ENCODE measurements at places on chromosomes 12 and 14.
A peak's percentile ranks its signal among the peaks of the same experiment; 100 is the strongest.

DNA sequence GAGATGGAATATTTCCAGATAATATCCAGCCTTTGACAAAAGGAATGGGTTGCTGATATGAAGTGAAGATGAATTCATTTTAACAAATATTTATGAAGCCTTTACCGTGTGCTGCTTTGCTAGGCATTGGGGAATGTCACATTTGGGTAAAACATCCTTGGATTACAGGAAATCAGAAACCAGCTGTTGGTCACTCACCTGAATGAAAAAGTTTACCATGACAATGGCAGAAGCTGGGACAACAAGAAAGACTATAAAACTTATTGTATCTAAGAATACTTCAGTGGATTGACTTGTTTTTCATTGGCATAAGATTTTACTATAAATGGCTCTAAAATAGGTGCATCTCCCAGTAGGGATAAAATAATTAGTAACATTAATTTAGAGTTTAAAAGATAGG lies 19.7 kb downstream of the PPP4R4 start:
- DNase-seq = no peak

DNA sequence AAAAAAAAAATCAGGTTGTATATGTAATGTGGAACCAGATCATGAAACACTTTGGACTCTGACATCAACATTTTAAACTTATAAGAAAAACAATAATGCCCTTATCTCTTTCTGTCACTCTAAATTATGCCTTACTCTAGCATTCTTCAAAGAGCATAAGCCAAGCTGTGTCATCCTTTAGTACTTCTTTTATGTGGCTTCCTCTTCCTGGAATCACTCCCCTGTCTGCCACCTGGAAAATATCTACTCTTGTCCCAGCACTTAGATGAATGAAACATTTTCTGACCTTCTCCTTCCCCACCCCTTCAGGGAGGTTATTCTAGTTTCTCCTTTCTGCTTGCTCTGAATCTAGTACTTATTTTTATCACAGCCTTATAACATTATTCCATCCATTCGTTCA lies 101.2 kb downstream of the CNTN1 start:
- DNase-seq = no peak

- DNase-seq = no peak
Measured at GRCh38 chr12:122420471-122421162, 1.9 kb downstream of the CLIP1 start.

DNA sequence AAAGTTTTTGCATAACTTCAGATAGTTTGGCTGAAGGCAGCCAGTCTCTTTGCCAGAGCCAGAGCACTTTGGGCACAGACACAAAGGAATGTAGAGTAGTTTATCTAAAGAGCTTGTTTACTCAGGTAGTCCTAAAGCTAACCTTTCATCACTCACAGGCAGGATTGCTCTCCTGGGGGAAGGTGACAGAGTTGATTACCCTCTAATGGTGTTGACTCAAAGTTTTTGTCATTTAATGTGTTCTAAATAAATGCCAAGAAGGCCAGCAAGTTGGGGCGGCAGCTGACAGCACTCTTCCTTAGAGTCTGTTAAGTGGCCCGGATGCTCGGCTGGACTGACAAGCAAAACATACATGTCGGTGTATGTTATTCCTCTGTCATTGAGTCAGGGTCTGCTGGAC lies 9.3 kb upstream of the TAS2R46 start:
- DNase-seq = no peak

- no peak for DNase-seq
Measured at GRCh38 chr14:89576960-89577359, 159.9 kb upstream of the FOXN3 start.

DNA sequence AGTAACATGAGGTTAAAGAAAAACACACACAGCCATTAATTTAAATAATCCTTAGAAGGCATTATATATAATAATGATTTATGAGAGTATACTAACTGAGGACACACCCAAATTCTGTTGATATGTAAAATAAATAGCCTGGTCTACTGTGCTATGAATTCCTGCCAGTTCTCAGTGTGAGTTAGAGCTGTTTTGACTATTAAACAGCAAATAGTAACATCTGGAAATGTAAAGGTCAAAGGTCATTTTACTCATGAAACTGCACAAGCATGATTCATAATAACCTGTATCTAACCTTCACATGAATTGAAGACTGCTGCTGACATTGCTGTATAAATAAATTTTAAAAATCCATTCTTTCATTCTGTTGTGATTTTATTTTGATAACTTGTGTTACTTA lies 966.7 kb downstream of the SLC6A15 start:
- DNase-seq = no peak

- DNase-seq = no peak
Measured at GRCh38 chr12:9066183-9066623, 49.5 kb downstream of the A2M start.

DNA sequence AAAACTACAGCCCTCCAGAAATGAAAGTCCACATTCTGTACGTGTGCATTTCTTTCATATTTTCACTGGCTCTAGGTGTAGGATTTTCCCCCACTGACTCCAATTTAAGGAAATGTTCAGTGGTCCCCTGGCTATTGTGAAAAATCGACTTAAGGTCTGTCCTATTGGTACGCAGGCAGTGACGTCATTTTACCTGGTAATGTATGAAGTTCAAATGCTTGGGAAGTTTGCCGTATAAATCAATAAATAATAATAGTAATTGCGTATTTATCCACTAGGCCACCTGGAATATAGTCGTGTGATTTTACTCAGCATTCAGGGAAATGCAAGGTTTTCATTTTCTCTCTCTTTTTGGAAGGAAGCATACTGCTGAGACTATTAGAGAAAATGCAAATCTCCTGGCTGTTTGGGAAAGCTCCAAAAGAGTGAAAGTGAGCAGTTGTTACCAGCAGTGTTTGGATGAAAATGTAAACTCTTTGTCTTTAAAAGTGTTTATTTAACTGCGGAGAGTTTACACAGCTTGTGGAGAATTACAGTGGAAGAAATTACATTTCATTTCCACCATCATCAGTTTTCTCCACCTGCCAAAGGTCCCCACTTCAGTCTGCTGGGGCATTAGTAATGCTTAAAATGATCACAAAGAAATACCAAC lies 107.0 kb downstream of the EXOC5 start:
- DNase-seq = no peak

- no peak for DNase-seq
Measured at GRCh38 chr14:58082011-58082410, 70.0 kb downstream of the ARMH4 start.

DNA sequence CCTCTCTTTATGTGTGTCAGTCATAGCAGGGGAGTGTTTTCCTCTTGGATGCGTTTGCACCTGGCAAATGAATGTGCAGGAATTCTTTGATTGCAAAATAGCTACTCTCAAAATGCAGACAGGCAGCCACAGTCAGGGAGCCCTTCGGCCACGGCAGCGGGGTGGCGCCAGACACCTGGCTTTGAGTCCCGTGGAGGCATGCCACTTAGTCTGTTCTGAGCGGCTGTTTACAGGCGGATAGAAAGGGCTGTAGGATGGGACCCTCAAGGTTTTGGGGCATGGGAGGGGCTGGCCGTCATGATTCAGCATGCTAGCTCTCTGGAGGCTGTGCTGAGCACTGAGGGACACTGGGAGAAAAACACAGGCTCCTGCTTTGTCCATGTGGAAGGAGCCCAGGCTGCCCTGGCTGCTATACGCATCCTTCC lies 117.1 kb downstream of the SLC25A47 start:
- peak; percentile 67 for DNase-seq

DNA sequence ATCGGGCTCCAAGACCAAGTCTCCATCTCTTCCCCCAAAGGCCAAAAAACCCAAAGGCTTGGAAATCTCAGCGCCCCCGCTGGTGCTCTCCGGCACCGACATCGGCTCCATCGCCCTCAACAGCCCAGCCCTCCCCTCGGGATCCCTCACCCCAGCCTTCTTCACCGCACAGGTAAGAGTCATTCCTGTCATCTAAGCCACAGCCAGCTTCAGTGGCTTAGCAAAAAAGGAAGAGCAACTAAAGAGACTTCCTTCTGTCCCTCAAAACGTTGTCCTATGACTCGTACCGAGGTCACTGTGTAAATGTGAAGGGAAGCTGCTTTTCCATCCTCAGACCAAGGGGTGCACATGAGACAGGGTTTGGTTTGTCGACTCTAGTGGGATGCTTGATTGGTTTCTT lies 53.4 kb downstream of the ELK3 start:
- peak; percentile 23 for DNase-seq

DNA sequence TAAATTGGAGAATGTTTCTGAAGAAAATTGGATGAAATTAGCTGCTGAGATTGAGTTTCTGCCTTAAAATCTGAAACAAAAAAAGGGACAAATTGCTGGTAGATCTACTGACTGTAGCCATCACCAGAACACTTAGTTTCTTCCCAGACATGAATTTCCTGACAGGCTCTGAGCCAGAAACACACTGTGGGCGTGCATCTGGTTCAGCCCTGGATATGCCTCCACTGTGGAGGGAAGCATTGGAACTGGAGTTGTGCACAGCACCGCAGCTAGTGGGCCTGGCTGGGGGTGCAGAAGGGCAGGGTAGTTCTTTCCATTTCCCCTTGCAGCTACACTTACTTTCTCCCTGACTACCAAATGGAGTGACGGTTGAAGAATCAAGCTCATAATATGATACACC lies 31.2 kb downstream of the CREBL2 start:
- DNase-seq = no peak

GRCh38 chr12:25960143-25960542 lies 1.7 kb downstream of the RASSF8 start:
- no peak for DNase-seq

- no peak for DNase-seq
Measured at GRCh38 chr12:113418213-113418879, 3.8 kb upstream of the SDSL start.

GRCh38 chr14:22737052-22737451 lies 29.4 kb upstream of the OXA1L start:
- DNase-seq = no peak

GRCh38 chr14:95597784-95598211 lies 62.9 kb downstream of the GLRX5 start:
- peak; percentile 63 for DNase-seq

GRCh38 chr12:112808156-112808555 lies 16.6 kb downstream of the RPH3A start:
- DNase-seq = no peak

DNA sequence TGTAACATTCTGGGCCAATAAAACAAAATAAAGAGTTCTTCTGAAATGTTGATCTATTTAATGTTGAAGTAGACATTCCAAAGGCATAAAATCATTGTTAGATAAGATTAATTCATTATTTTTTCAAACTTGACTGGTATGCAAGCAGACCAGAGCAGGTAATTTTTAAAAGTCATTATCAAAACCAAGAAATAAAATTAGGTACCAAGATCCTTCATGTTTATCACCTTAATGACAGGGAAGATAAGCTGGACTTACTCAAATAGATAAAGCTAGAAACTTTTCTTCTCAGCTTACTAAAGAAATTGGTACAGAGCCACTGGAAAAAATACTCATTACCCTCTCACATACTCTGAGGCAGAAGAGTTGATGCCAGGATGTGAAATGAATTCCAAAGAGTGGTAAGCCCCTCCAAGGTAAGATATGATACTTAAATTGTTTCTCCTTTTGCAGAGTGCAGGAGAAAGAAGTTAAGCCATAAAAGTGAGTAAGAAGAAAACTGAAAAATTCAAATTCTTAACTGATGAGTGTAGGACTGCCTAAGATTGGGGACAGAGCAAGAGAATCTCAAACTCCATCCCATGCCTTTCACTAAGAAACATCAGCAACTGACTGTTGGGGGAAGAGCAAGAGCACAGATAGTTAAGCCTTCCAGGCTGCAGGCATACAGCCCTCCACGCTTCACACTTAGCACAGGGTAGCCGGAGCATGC lies 111.9 kb downstream of the SLC41A2 start:
- DNase-seq = no peak

DNA sequence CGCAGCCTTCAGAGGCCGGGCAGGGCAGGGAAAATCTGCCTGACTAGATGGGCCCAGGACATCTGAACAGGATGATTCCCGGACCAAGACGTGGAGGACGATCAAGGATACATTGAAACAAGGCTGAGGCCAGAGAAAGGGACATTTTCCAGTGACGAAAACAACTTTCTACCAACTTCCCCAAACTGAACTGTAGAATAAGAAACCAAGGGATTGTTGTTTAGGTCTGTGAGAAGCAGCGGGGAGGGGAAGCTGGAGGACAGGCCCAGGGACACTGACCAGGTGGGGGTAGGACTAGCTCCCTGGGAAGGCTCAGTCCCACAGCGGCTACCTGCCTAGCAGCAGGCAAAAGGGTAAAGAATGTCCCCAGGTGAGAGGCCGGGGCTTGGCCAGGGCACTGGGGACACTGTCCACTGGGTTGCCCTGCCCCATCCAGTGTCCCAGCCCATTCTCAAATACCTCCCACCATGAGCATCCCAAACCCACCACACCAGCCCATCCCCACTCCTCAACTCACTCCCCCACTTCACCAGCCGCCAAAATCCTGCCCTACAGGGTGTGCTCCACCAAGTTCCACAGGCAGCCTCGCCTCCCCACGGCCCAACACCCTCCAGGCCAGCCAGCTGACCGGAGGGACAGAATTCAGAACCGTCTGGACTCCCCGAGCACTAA lies 995 bp downstream of the TNFRSF1A start:
- no peak for DNase-seq

DNA sequence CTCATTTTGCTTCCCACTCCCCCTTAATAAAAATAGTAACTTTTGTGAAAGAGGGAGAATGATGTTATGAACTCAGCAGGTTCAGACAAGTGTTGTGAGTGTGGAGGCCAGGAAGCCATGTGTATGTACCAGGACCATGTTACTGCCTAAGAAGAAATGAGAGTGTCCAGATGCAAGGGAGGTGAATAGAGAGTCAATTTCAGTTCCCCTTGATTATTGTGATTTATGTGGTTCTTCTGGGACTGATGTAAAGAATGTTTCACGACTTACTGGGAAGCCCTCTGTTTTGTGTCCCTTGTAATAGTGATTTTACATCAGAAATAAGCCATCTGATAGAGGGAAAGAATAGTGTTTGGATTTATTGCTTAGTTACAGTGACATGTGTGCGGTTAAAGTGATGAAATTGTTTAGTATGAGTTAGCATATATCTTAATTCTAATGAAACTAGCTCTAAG lies 32.5 kb downstream of the FBXO34 start:
- DNase-seq = no peak

GRCh38 chr12:113826805-113827538 lies 139.2 kb downstream of the RBM19 start:
- DNase-seq = no peak

DNA sequence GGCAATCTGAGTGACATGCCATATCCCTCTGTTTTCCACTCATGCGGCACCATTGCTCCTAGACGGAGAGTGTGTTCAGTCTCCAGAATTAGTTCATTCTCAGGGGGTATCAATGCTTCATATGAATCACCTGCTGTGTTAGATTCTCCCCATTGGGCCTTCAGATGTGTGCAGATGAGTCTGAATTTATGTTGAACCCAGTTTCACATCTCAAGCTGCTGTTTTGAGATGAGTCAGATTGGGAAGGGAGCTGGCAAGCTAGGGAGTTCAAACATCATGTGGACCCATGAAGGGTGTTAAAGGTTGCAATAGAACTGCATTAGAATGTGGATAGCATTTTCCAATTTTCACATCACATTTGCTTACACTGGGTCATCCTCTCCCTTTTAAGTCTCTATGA lies 46.9 kb upstream of the KCNA1 start:
- no peak for DNase-seq

GRCh38 chr12:124747426-124748161 lies 116.1 kb downstream of the SCARB1 start:
- DNase-seq = peak; percentile 98

GRCh38 chr14:56143025-56143424 lies 24.8 kb downstream of the PELI2 start:
- DNase-seq = no peak
